Omental fat pad (tissue), 4 donors: ENCODE measurements at places on chromosomes 5 and 9. TPM values are rescaled to one million over a fixed set of nuclear protein-coding genes. Genes with fewer than 3 reads are reported as not detected.

The PCDHGA4 gene
- total RNA-seq, result 3.3 TPM

The CTXN3 gene
- total RNA-seq, result not detected

- no peak for DNase-seq
These were observed 2180.4 kb upstream of the WWC1 start for GRCh38 chr5:166111021-166111420.

GRCh38 chr5:54186912-54187445, 123.4 kb downstream of the ARL15 start:
- DNase-seq, result no peak

DNA sequence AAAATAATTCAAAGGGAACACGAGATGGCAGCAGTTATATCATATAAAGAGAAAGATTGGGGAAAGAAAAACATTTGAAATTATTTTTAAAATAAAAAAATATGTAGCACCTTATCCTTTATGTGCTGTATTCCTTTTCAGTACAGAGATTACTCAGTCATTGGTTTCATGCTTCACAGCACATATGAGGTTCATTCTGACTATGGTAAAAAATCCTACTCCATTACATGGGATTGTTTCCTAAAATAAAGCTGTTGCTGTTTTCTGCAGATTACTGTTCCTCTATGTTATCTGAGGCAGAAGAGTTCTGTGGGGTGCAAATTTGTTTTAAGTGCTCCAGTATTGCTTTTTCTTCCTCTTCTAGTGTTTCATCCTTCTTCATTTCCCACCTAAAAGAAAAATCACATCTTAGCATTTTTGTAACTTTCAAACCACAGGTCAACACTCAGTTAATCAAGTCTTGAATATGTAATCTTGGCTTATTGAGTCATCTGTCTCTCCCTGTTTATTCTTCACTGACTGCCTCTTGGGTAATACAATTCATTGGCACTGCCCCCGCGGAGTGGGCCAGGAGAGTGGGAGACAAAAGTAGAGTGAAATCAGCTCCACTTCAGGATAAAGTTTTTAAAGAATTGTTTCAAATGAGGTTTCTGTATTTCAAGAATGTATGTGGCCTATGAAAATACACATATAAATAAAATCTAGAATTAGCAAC, 412.5 kb upstream of the POU5F2 start:
- no peak for DNase-seq

GRCh38 chr5:2178071-2178477, 295.3 kb upstream of the IRX4 start:
- DNase-seq, result no peak

The SMU1 gene
- total RNA-seq, result 16.1 TPM

The TAS2R1 gene
- not detected for total RNA-seq

DNA sequence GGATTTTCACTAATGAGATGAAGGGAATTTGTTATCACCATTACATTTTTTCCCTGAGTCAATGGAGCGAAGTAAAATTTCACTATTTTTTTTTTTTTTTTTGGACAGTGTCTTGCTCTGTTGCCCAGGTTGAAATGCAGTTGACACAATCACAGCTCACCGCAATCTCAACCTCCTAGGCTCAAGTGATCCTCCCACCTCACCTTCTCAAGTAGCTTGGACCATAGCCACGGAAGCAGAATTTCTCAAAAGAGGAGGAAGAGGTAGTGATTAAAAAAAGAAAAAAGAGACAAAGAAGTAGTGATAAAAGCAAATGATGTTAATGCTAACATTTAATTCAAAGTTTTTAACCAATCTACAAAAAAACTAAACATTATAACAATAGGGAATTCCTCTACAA, 29.8 kb downstream of the ELP1 start:
- DNase-seq, result no peak

The PCDHAC1 gene
- total RNA-seq, result 0.60 TPM

The PRR16 gene
- 1.9 TPM for total RNA-seq

The CSF2 gene
- not detected for total RNA-seq

GRCh38 chr9:124040935-124041816, 29.6 kb downstream of the LHX2 start:
- DNase-seq, result peak; percentile 44

GRCh38 chr5:176446884-176447590, 1.1 kb upstream of the FAF2 start:
- no peak for DNase-seq

DNA sequence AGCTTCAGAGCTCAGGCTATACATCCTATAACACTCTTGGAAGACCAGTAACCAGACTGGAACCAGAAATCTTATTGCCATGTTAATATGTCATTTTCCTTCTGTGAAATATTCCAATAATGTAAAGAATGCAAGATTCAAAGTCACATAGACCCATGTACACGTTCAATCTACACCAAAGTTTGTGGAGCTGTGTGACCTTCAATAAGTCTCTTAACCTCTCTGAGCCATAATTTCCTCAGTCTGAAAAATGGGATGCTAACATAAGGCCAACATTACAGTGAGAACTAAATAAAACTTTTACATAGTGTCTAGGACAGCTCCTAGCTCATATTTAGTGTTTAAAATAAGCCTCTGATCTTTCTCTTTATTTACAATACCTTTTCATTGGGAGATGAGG, 70.4 kb downstream of the ARRDC3 start:
- no peak for DNase-seq

DNA sequence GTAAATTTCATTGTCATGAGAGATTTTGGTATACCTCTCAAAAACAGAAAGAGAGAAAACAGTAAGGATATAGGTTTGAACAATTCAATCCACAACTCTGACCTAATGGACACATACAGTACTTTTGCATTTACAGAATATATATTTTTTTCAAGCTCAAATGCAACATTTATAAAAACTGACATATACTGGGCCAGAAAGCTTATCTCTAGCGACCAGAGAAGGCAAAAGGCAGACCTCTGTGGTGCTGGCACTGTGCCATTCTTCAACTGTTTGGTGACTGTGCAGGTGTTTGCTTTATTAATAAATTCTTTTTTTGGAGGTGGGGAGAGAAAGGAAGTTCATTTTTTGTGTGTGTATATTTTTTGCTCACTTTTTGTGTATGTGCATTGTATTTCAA, 6.0 kb upstream of the PLAC8L1 start:
- no peak for DNase-seq

- no peak for DNase-seq
These were observed 666 bp downstream of the PPARGC1B start for GRCh38 chr5:149730620-149731331.

The PGM5 gene
- 32.6 TPM for total RNA-seq

- no peak for DNase-seq
These were observed 17.2 kb upstream of the C5orf15 start for GRCh38 chr5:133985540-133986180.

DNA sequence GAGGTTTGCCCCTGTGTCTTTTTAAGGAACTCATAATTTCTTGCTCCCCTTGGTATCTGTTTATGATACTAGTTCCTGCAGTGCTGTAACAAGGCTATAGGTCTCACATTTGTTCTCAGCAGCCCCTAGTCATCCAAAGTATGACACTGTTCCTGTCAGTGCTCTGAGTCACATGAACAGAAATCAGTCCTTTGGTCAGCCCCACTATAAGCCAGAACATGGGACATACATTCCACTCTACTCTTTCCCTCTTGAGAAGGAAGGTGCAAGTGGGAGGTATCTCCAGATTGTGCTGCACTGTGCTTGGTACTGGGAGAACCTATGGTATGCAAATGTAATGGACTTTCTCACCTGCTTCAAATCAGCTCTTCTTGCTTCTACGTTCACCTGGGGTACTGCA, 87.0 kb downstream of the IARS1 start:
- no peak for DNase-seq

DNA sequence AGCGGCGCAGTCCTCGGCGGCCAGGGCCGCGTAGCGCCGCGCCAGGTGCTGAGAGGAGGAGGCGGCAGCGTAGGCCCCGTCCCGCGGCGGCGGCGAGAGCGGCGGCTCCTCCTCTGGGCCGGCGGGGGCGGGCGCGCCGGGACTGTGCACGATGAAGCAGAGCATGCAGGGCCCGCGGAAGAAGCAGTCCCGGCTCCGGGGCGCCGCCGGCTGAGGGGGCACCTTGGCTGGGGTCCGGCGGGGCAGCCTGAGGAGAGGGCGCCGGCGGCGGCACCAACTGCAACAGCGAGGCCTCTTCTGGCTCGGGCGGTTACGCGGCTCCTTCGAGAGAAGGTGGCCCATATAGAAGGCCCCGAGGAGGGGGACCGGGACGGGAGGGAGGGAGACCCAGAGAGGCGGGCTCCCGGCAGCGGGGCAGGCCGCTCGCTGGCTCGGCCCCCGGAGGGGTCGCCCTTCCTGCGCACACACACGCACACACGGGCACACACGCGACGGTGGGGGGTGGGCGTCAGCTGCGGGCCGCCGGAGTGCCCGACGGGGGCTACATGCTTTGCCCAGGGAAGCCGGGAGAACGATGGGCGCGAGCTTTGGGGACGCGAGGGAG, 446 bp downstream of the FBXL17 start:
- no peak for DNase-seq

The SLCO4C1 gene
- total RNA-seq, result not detected

- no peak for DNase-seq
These were observed 10.3 kb downstream of the SOHLH1 start for GRCh38 chr9:135689011-135689410.

- no peak for DNase-seq
These were observed 5.6 kb downstream of the MEIKIN start for GRCh38 chr5:131939690-131940345.

- no peak for DNase-seq
These were observed 12.9 kb upstream of the MSMP start for GRCh38 chr9:35766997-35767396.

The SEMA5A gene
- total RNA-seq, result 27.3 TPM

GRCh38 chr5:65125591-65126541, 355.9 kb downstream of the ADAMTS6 start:
- no peak for DNase-seq

GRCh38 chr5:3221432-3221831, 374.2 kb upstream of the IRX1 start:
- no peak for DNase-seq

DNA sequence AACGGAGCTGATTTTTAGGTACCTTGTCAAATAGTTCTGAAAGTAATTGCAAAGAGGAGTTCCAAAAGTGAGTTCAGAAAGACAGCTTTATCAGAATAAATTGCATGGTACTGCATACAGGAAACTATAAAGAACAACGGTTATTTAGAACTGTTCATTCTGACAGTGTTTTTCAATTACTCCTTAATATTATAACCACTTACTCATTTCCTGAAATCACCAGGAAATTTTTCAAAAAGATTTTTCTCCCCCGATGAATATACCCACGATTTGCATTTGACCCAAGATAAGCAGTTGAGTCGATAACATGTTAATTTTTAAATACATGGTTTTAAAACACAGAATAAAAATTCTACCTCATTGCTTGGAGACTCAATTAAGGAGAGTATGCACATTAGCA, 9.4 kb downstream of the DOCK8 start:
- DNase-seq, result no peak

- no peak for DNase-seq
These were observed 30.9 kb downstream of the TNFSF8 start for GRCh38 chr9:114899461-114899860.

GRCh38 chr5:94853120-94853519, 234.7 kb downstream of the SLF1 start:
- no peak for DNase-seq

The HTR4 gene
- total RNA-seq, result not detected

DNA sequence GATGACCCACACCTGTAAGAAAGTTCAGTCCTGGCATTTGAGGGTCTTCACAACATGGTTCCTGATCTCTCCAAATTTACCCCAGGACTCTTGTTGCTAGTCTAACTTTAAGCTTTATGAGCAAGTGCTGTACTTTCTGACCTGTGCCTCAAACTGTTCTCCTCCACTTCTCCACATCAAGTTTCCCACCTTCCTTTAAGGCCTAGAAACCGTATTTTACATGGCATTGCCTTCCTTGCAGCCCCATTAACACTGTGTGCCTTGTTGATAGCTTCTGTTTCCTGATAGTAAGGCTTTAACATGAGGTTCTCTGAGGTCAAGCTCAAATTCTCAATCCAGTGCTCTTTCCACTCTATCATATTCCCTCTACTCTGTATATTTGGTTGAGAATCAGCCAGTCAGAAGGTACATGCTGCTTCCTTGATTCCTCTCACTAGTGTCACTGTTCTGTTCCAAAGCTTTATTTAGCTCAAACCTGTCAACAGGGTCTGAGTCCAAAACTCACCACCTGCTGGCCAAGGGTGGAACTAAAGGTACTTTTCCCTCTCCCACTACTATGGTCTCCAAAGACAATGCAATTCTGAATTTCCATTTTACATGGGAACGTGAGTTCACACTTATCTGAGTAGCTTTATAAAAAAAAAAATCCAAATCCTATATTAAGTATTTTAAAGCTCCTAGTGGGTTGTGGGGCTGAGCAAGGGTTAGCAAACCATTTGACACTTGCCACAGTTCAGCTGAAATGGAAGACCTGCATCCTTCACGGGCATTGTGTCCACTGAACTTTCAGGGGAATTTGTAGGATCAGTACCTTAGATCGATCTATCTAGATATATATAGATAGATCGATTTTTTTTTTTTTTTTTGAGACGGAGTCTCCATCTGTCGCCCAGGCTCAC, 21.1 kb downstream of the VCP start:
- DNase-seq, result no peak

DNA sequence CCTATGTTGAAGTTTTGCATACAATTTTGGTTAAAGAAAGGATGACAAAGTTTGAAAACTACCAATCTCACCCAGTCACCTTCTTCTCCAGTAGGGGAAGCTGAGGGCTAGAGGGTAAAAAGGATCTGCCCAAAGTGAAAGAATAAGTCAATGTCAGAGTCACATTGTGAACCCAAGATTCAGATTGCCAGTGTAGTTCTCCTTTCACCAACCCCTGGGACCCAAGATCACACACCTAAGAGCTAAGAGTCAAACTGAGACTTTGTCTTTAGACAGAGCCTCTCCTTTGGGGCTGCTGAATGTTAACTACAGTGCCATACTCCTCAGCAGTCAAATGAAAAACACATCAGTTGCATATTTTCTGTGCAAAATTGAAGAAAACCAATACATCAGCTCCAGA, 210.6 kb downstream of the ATP10B start:
- DNase-seq, result no peak

- DNase-seq, result no peak
These were observed 110.4 kb downstream of the STARD4 start for GRCh38 chr5:111401906-111402305.

DNA sequence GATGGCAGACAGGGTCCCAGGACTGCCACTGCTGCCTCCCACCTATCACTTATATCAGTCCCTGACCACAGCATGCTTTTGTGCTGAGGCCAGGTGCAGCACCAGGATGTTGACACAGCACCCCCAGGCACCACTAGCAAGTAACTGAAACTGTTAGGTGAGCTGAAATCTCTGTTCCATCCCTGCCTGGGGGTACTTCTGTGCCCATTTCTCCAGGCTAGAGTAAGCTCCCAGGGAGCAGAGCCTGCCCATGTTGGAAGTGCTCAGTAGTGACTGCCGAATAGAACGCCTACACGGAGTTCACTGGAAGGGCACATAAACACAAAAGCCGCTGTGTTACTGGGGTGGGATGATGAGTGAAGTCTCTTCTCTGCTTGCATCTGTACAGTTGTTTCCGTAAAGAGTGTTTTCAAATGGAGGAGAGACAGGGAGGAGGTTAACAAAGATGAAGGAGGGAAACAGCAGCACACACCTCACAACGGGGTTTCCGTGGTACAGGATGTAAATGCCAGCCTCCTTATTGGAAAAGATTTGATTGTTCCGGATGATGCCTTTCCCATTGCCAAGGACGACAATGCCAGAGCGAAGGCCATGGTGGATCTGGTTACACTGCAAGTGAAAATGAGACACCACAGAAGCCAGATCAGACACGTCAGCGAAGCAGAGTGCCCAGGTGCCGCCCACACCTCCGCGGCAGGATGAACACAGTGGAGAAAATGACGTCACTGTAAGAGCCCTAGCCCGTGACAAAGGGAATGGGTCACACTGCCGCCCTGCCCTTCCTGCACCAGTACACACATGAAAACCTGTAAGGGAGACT, 43.1 kb downstream of the POLR1E start:
- no peak for DNase-seq

- no peak for DNase-seq
These were observed 13.8 kb downstream of the VAV2 start for GRCh38 chr9:133978226-133978898.
